ENCODE measurements at places on chromosomes 7 and 10. TPM values are rescaled to one million over a fixed set of nuclear protein-coding genes. Genes with fewer than 3 reads are reported as not detected.
A peak's percentile ranks its signal among the peaks of the same experiment; 100 is the strongest.

DNA sequence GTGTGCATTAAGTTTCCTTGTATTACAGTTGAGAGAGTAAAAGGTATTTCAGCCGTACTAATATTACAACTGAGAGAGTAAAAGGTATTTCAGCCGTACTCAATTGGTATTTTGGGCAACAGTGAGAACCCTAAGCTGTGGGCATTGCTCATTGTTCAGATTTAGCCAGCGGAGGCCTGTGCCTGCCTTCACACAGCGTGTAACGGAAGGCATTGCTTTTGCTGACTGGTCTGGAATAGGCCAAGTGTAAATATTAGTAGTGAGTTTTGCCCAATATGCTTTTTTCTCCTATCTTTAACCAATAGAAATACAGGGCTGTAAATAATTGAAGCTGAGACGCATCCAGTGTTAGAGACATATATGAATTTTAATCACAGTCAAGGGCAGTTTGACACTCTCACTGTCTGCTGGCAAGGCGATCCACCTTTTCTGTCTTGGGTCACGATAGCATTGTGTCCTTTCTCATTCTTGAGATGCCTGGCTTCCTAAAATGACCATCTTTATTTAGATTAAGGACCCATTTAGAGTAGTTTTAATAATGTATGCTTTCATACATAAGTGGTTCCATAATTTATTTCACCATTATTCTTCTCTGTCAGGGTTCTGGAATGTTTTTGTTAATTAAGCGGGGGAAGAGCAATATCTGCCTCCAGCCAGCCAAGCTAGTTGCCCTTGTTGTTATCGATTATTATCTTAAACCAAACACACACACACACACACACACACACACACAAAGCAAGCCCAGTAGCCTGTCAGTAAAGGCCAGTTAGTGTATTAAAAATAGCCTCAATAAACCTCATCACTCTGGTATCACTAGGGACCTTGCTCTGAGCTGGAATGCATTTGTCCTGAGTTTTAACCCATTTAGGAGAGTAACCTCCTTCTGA, 130.7 kb downstream of the CELF2 start:
- no peak for DNase-seq
- no peaks in the 10 kb centered on the region for H3K36me3 ChIP-seq
- peaks cover 74% of the 10 kb centered on the region for H3K4me1 ChIP-seq
- H3K27ac ChIP-seq: peak overlapping the region; percentile 43
- H3K4me3 ChIP-seq: no peak overlapping the region
- no peaks in the 10 kb centered on the region for H3K27me3 ChIP-seq

KLLN gene
- total RNA-seq: 0.71 TPM

CYP3A5 gene
- 15.5 TPM for total RNA-seq

PILRA gene
- 48.7 TPM for total RNA-seq
